ENCODE measurements at places on chromosomes 12 and 14.

DNA sequence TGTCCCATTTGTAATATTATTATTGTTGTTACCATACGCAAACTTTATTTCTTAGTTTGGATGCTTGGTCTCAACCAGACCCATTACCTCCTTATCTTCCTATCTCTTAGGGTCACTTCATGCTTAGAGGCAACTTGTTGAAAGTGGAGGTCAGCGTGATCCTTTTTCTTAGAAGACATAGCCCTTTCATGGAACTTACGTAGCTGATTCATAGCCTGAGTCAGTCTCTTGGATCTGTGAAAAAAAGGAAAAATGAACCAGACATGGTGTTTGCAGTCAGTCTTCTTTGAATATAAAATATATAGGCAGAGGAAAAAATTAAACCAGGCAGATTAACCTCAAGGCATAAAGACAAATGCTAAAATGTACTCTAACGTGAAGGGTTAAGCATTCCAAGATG, 613.7 kb downstream of the DIO2 start:
- no peak for DNase-seq

DNA sequence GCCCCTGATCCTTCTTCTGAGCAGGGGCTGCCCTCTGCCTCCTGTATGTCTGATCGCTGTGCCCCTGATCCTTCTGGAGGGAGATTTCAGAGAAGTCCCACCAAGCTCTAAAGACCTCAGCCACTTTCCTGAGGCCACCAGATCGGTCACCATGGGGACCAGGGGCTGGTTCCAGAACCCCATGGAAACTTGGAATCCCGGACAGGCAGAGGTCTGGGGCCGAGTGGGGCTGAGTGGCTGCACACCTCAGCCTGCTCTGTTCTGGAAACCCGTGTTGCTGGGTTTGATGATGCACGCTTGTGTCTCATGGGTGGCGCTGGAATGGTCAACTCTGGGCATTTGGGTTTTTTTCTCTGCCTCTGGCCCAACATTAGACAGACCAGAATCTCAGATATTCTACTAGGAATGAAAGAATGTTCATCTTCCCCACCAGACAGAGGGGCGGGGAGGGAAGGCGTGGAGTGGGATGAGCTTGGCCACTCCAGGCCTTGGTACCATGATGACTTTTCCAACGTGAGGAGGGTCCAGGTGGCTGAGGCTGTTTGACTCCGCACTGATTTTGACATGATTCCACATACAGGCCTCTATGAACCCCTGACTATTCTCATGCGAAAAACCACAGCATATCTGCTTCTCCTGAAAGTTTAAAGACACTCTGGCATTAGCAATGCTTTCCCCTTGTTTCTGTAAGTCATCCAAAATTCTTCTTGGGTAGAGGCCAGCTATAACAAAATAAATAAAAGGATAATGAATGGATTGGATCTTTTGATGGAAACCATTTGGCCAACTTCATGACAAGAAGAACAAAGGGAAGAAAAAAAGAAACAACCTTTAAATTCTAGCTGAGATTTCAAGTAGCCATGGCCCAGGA, 114.5 kb downstream of the ADGRD1 start:
- no peak for DNase-seq

DNA sequence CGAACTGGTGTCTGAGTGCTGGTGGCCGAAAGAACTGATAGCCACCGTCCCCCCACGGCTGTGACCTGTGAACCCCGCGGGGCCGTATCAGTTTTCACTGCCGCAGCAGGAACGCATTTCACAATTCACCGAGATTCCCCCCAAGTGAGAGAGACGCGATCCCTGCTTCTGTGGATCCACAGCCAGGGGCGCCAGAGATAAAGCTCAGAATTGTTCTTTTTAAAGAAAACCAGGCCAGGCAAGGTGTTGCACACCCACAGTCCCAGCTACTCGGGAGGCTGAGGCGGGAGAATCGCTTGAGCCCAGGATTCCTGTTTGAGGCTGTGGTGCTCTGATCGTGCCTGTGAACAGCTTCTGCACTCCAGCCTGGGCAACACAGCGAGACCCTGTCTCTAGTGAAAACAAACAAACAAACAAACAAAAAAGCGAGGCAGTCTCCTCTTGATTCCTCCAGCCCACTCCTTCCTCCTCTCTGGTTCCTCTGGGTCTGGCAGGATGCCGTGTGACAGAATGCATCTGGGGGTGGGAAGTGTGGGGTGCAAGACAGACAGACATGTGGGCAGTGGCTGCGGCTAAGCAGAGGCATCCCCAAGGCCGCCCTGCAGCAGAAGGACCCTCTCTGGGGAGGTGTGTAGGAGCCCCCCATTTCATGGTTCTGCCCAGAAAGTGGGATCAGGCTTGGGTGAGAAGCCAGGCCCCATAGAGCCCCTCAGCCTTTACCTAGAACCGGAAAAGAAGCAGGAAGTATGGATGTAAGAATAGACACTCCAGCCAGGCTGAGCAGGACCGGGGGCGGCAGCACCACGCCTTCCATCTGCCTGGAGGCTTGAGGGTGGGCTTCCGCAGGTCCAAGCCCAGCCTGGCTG, 39.2 kb upstream of the PPP1R13B start:
- DNase-seq: no peak

- DNase-seq: no peak
Observed at GRCh38 chr12:113260127-113260526, 38.9 kb downstream of the TPCN1 start.

GRCh38 chr14:52856139-52856538, 64.7 kb upstream of the GNPNAT1 start:
- no peak for DNase-seq

- DNase-seq: no peak
Observed at GRCh38 chr14:93375673-93376156, 28.7 kb downstream of the COX8C start.

- DNase-seq: no peak
Observed at GRCh38 chr12:22935090-22935489, 310.1 kb downstream of the ETNK1 start.

DNA sequence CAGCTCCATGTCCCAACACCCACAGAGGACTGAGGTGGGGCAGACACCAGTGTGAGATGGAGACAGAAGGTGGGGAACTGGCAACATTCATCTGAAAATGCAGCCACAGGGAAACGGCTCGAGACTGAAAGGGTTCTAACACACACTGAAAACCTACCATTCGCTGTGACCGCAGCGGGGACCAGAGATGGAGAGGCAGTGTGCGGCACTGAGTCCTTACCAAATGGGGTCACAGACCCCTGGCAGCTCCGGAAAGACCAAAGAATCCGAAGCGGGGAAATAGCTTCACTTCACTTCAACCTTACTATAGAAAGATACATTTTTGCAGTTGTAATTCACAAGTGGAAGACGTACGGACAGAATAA, 9.6 kb downstream of the BAG5 start:
- no peak for DNase-seq

GRCh38 chr14:33700052-33700451, 250.8 kb downstream of the EGLN3 start:
- DNase-seq: no peak

GRCh38 chr12:131128556-131128955, 174.8 kb downstream of the ADGRD1 start:
- no peak for DNase-seq

DNA sequence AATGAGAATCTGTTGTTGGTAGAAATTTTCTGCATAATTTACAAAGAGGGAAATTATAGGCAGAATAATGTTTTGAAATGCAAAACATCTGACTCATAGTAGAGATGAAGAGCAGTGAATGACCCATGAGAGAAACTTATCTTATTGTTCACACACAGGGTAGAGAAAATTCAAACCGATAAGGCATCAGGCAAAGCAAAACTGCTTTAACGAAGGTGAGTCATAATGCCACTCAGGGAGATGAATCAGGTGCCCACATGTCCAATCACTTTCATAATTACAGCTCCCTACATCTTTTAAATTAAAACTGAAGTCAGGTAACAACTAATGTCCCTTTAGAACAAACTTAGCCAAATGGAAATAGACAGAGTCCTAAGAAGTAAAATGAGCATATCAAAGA, 265.6 kb upstream of the GARIN6 start:
- no peak for DNase-seq

DNA sequence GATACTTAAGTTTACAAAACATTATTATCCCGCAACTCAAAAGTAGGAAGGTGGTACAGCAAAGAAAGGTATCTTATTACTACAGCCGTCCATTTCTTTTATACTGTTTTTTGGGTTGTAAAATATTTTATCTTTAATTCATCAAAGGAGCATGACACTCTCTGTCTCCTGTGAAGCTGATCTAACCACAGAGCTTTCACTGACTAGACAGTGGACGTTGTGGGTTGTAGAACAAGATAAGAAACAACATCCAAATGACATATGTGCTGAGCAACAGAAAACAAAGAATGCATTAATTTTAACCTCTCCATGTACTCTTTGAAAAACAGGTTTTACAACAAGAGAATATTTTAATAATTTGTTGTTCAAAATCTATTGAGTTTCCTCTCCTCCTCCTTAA, 195.9 kb upstream of the FBXO33 start:
- no peak for DNase-seq

All from NCI-H1092 (cell line).